ENCODE measurements at places on chromosomes 12 and 14.
A peak's percentile ranks its signal among the peaks of the same experiment; 100 is the strongest.

GRCh38 chr12:123942238-123942653 lies 30.4 kb downstream of the CCDC92 start:
- peak; percentile 90 for DNase-seq

GRCh38 chr12:93042684-93043083 lies 113.6 kb upstream of the EEA1 start:
- DNase-seq, result no peak

DNA sequence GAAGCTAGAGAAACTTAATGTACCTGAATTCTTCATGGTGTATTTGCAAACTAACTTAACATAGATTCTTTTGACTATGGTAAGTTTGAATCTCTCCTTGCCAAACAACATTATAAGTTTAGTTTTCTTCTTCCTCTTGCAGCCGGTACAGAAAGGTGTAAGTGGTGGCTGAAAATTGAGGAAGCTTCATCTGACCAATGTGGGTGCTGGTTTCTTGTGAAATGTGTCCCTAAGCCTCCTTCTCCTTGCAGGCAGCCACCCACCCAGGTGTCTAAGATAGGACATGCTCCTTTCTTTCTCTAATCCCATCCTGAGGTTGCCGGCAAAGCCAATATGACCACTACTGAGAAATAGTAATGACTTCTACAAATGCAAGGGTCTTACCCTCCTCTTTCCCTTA lies 20.6 kb downstream of the GSG1 start:
- no peak for DNase-seq

DNA sequence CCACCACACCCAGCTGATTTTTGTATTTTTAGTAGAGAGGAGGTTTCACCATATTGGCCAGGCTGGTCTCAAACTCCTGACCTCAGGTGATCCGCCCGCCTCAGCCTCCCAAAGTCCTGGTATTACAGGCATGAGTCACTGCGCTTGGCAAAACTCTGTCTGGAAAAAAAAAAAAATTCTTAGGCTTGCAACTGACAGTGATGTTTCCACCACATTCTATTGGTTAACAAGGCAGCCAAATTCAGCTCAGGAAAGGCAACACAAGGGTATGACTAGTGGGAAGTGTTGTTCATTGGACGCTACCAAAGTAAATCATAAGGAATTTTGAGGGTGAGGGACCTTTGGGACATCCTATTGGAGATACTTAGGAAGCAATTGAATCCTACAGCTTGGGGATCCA lies 2.9 kb upstream of the SBNO1 start:
- no peak for DNase-seq

DNA sequence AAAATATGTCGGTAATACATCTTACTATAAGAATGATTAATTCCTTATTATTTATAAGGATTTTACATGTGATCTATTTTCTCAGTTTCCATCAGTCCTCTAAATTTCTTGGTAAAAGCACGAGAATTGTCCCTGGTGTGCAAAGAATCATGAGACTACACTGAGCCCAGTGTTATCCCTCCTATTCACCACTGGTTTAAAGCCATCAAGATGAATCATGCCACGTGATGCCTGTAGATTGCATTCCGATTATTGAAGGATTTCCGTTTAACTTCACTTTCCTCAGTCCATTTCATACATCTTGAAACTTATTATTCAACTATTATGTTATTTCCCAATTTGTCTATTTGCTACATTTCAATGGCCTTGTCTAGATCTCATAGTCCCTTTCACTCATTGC lies 601.9 kb downstream of the GALC start:
- DNase-seq, result no peak

GRCh38 chr12:124218243-124218560 lies 76.7 kb upstream of the RFLNA start:
- no peak for DNase-seq

GRCh38 chr14:63276016-63276415 lies 42.7 kb downstream of the GPHB5 start:
- no peak for DNase-seq

GRCh38 chr12:57760347-57760982 lies 5.6 kb downstream of the MARCHF9 start:
- DNase-seq, result no peak

DNA sequence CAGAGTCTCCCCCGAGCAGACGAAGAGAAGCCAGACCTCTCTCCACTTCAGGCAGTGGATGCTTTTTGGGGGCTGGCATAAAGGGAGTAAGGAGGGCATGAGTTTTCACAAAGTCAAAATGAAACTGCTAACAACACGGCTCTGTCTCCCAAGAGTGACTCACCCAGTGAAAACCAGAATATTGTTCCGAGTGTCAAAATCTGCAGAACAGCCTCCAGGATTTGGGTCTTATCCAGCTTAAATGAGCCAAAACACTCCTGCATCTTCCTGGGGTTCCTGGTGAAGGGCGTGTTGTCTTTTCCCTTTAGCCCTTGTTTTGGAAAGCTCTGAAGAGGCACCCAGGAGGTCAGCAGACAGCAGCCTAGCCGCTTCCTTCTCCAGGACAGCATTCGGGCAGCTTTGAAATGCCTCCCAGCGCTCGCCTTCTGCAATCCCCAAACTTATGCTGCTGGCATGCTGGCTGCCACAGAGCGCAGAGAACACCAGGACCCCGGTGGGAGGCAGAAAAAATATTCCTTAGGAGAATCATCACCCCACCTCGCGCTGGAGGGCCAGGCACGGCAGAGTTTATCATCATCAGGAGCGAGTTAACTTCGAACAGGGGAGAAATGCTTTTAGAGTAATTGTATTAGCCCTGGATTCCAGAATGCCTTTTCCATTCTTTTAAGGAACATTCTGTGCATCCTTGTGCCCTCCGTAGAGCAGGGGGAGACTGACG lies 117.7 kb upstream of the NCOR2 start:
- peak; percentile 86 for DNase-seq

DNA sequence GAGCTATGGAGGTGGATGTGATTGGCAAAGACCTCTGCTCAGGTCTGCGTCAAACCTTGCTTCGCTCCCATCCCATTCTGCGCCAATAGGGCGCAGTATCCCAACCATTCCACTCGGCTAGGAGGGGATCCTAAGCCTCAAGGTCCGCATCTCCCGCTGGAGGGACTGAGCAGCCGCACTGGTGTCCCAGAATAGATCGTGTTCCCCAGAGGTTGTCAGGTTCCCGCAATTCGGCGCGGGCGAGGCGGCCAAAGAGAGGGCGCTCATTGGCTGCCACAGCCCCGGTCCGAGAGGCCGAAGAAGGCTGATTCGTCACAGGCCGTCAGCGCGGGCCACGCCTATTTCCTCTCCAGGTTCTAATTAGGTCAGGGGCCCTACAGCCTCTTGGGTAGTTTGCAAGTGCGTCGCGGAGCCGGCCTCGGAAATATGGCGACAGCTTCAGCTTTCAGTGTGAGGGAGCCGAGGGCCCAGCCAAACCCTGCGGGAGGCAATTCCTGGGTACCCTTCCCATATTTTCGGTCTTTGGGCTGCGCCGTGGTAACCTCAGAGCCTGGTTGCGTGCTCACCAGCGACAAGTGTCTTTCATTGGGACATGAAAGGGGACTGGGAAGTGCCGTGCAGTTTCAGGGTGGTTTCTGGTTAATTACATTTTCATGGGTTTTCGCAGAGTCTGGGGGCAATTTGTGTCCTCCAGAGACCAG lies 5.0 kb downstream of the OR10AD1 start:
- peak; percentile 94 for DNase-seq

All from fibroblast of skin of scalp (primary cell).